ENCODE measurements at places on chromosomes 6 and 20.

- DNase-seq = peak; percentile 94
Observed at GRCh38 chr6:71294121-71294523, 5.5 kb downstream of the OGFRL1 start.

- DNase-seq = no peak
Observed at GRCh38 chr20:15977026-15977425, 596.2 kb downstream of the KIF16B start.

GRCh38 chr20:63566395-63567135, 7.5 kb downstream of the HELZ2 start:
- DNase-seq = no peak

GRCh38 chr6:26175428-26176181, 88.4 kb downstream of the HFE start:
- peak; percentile 29 for DNase-seq

GRCh38 chr6:168072730-168073129, 6.3 kb downstream of the FRMD1 start:
- DNase-seq = no peak

DNA sequence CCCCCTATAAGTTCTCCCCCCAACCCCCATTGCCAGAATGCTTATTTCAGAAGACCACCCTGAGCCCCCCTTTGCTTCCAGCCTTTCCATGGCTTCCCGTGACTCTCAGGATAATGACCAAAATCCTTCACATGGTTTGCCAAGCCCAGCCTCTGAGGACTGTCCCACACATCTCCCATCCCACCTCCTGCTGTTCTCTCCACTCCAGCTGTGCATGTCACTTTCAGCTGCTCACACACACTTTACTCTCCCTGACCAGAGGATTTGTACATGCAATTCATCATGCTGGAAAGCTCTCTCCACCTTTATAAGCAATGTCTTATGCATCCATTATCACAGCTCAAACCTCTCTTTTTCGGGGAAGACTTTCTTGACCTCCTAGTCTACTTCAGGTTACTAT, 164.2 kb downstream of the PRL start:
- DNase-seq = no peak

DNA sequence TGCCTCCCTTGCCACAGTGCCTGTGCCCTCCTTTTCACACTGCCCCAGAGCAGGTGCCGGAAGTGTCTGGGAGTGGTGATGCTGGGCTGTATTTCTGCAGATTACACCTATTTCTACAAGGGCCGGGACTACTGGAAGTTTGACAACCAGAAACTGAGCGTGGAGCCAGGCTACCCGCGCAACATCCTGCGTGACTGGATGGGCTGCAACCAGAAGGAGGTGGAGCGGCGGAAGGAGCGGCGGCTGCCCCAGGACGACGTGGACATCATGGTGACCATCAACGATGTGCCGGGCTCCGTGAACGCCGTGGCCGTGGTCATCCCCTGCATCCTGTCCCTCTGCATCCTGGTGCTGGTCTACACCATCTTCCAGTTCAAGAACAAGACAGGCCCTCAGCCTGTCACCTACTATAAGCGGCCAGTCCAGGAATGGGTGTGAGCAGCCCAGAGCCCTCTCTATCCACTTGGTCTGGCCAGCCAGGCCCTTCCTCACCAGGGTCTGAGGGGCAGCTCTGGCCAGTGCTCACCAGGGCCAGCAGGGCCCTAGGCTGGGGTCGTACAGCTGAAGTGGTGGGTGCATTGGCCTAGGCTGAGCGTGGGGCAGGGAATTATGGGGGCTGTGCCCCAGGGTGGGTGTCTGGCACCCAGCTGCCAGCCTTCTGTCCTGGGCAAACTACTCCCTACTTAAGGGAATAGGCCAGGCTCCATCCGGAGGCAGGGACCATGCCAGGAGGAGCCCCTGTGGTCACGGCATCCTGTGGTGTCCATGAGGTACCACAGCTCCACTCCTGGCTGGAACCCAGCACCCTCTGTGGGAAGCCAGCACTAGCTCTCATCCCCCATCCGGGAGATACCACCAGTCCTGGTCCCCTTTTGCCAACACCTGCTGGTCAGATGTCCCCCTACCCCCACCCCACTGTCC, 3.5 kb downstream of the MMP24OS start:
- DNase-seq = no peak

DNA sequence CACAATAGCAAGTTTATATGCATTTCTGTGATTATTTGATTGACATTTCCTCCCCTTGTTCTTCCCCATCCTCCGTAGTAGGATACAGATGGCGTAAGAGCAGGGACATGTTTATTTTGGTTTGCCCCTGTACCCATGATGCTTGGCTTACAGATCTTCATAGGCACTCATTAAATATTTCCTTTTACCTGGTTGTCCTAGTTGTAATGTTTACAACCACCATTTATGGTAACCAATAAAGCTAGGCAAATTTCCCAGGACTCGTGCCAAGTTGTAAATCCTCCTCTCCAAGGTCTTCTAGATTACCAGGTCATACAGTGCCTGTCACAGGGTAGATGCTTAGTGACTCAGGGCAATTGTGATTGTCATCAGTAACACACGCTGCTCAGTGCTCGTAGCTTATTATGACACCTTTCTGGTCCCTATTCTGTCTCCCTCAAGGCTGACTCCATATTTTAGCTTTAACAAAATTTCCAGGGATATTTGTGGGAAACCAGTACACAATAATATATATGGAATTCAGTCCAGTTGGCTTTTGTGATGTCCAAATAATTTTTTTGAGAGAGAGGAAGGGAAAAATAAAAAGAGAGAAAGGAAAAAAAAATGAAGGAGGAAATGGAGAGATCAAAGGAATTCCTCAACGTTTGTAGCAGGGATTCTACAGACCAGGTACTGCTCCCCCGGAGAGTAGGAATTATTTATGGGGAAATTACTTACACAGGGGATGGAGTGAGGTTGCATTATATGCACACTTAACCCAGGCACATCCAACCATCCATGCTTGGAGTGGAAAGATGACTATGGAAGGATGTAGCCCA, 24.6 kb downstream of the CYP24A1 start:
- peak; percentile 53 for DNase-seq

DNA sequence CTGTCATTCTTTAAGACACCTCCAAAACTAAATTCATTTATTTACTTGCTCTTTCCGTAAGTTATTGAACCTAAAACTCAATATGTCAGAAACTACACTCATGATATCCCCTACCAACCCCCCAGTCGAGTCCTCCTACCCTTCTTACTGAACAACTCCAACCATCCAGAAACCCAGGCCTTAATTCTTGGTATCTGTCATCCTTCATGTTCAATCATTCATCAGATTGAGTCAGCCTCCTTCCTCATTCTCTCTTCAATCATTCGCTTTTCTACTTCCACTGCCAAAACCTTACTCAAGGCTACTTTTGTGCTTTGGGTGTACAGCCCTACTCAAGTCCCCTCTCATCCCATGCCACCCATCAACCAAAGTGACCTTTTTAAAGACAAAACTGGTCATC, 95.7 kb downstream of the SMLR1 start:
- no peak for DNase-seq

GRCh38 chr20:47620808-47621805, 119.4 kb downstream of the NCOA3 start:
- peak; percentile 28 for DNase-seq

DNA sequence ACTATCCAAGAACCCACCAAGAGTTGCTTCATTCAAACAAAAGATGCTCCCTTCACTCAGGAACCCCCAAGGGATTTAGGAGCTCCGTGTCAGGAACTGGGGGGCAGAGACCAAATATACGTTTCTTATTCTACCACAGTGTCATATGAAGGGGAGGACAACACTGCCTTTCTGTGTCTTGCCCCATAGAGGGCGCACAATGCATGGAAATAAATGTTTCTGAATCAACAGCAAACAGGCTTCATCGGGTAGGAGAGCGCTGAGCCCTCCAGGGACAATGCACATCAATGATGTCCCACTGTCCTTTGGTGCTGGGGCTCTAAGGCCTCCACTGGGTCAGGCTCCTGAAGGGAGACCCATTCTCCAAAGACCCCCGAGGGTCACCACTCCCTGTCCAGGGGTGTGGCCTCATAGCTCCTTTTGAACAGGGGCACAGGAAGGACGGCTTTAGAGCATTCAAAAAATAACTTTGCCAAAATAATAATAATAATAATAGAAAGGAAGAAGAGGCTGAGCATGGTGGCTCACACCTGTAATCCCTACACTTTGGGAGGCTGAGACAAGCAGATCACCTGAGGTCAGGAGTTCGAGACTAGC, 31.1 kb downstream of the PLG start:
- DNase-seq = peak; percentile 6

DNA sequence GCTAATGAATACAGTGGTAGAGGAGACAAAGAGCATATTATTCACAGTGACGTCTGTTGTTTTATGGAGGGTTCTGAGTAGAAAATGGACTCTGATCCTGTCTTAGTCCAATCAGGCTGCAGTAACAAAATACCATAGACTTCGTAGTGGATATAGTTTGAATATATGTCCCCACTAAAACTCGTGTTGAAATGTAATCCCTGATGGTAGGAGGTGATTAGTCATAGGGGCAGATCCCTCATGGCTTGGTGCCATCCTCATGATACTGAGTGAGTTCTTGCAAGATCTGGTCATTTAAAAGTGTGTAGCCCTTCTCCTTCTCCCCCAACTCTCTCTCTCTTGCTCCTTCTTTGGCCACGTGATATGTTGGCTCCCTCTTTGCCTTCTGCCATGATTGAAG, 82.5 kb downstream of the CD83 start:
- no peak for DNase-seq

- peak; percentile 38 for DNase-seq
Observed at GRCh38 chr6:35954333-35954732, 33.4 kb upstream of the SRPK1 start.

- no peak for DNase-seq
Observed at GRCh38 chr20:43554369-43554768, 4.5 kb upstream of the SGK2 start.

DNA sequence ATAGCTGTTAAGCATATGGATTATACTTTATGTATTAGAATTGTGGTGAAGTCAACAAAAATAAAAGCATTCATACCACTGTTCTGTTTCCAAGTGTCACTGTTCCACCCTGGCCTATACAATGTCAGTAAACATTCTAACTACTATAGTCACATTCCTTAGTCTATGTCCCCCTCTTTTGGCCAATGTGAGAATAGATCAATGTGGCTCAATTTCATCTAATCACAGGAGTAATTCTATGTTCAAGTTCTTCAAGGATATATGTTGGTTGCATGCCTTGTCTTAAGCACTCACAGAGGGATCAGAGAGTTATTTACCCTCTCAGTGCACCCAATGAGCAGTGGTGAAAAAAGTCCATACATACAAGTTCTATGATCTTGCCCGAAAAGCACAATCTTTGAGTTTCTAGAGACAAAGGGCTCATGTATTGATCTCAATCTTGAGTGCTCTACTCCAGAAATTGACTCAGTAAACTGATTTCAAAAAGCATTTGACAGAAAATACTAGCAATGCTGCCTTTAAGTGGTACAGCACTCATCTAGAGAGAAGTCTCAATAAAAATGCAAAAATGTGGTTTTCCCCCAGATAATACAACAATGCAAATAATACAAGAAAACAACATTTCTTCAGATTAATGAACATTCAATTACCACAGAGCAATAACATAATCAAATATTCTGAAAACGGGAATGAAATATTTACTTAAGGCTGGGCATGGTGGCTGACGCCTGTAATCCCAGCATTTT, 16.5 kb downstream of the SMLR1 start:
- peak; percentile 31 for DNase-seq

GRCh38 chr6:52077961-52078625, 9.3 kb downstream of the PKHD1 start:
- no peak for DNase-seq

- no peak for DNase-seq
Observed at GRCh38 chr6:6505111-6505510, 83.4 kb upstream of the LY86 start.

DNA sequence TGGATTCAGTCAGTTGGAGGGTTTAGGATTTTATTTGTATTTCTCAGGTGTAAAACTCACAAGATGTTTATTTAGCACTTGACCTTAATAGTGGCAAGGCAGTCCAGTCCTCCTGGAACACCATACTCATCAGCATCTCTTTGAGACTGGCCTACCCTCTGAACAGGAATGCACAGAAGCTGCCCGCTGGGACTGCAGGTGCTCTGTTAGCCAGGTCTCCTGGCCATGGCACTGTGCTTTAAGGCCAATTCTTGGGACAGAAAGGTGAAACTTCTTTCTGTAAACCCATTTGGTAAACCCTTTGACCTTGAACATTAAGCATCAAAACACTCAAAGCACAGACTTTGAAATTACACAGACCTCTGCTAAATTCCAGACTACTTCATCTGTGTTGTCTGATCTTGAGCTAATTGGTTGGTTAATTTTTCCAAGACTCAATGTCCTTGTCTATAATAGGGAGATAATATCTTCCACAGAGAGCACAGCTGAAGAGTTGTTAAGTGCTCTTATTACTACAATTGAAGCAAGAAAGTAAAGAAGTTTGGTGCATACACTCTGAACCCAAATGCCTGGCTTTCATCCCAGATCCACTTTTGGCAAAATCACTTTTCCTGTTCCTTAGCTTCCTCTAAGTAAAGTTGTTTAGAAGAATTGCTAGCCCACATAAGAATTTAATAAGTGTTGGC, 54.9 kb upstream of the NT5E start:
- DNase-seq = no peak

GRCh38 chr20:5918856-5919625, 31.3 kb downstream of the TRMT6 start:
- peak; percentile 50 for DNase-seq

DNA sequence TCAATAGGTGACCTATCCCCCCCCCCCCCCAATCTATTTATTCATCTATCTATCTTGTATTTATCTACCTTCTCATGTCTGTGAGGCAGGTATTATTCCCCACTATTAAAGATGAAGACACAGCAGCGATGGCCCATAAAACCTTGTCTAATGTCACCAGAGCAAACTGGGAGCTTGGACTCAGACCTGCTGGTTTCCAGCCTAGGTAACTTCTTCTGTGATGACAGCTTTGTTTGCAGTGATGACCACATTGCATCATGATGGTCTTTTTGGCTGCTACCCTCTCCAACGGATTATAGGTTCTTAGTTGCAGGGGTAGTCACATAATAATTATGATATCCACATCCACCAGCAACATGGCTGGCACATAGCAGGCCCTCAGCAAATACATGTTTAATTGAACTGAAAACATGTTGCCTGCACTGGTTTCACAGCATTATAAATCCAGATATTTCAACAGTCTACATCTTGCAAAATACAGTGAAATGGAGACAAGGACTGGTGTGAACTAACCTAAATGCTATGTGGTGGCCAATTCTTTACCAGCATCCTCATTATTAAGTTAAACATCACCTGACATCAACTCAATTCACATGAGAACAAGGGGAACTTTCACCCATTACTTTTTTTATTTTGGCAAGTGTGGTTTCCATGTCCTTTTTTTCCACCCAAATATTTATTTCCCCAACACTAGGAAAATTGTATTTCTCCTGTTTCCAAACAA, 712.5 kb upstream of the NRSN1 start:
- DNase-seq = no peak
